ENCODE measurements at places on chromosomes 16 and 17. TPM values are rescaled to one million over a fixed set of nuclear protein-coding genes. Genes with fewer than 3 reads are reported as not detected.

The KATNIP gene
- total RNA-seq = 6.4 TPM

The KRT20 gene
- total RNA-seq = not detected

The PPP1R27 gene
- total RNA-seq = not detected

The RNU2-1 gene
- total RNA-seq = not detected

The MT1M gene
- total RNA-seq = 159 TPM

The HES7 gene
- total RNA-seq = not detected

GRCh38 chr17:51435641-51436091 lies 175.3 kb downstream of the UTP18 start:
- H3K4me1 ChIP-seq = peaks cover 25% of the 10 kb centered on the region
- peak; percentile 65 for DNase-seq
- H3K36me3 ChIP-seq = no peaks in the 10 kb centered on the region

DNA sequence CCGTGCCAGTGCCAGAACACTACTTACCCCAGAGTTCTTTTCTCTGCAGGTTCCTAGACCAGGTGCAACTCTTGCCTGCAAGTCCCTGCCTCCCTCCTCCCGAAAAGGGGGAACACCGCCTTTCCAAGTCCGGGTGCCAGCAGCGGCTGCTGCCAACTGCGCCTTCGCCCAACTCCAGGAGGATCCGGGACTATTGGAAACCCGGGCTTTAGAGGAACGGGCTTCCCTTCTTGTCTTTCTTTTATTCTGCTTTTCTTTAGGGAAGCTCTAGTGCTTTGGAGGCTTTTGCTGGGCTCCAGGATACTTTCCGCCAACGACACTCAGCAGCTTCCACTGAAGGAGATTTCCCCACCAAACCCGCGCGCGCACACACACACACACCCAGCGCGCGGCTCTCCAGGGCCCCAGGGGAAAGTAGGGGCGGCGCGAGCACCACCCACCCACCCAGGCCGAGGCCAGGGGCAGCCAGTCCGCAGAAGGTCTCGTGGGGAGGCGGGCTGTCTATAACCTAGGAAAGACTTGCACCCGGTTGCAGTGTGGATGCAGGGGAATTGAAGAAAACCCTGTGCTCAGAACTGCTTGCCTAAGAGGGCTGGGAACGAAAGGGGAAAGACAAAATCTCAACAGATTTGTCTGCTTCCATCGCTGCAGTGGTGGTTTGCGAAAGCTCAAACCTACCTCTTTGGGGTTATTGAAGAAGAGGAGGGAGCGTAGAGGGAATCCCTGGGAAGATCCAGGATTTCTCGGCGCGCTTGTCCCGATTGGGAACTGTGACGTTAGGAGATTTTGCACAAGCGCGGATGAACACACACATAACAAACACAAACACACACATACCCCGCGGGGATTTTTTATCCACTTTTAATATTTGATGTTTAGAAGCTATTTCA lies 977 bp upstream of the CA10 start:
- peaks cover 2% of the 10 kb centered on the region for H3K4me1 ChIP-seq
- H3K36me3 ChIP-seq = no peaks in the 10 kb centered on the region
- H3K4me3 ChIP-seq = no peak overlapping the region
- peaks cover 12% of the 10 kb centered on the region for H3K27me3 ChIP-seq
- no peak for DNase-seq
- H3K27ac ChIP-seq = no peak overlapping the region

- H3K27me3 ChIP-seq = no peaks in the 10 kb centered on the region
- no peak overlapping the region for H3K27ac ChIP-seq
- no peaks in the 10 kb centered on the region for H3K36me3 ChIP-seq
Observed at GRCh38 chr17:34519282-34519681, 60.1 kb upstream of the TMEM132E start.

- no peak overlapping the region for H3K4me3 ChIP-seq
- DNase-seq = no peak
- no peaks in the 10 kb centered on the region for H3K4me1 ChIP-seq
Observed at GRCh38 chr17:61205401-61205800, 194.2 kb upstream of the TBX2 start.

GRCh38 chr17:35645923-35646322 lies 58.8 kb downstream of the AP2B1 start:
- no peaks in the 10 kb centered on the region for H3K27me3 ChIP-seq
- H3K27ac ChIP-seq = no peak overlapping the region
- no peaks in the 10 kb centered on the region for H3K36me3 ChIP-seq
- no peak overlapping the region for H3K4me3 ChIP-seq
- H3K4me1 ChIP-seq = no peaks in the 10 kb centered on the region
- no peak for DNase-seq
